ENCODE measurements at places on chromosomes 6 and 20. TPM values are rescaled to one million over a fixed set of nuclear protein-coding genes. Genes with fewer than 3 reads are reported as not detected.

Gene GRM4
- not detected for polyA plus RNA-seq

Gene PLAGL2
- 2.3 TPM for polyA plus RNA-seq

Gene RFX6
- polyA plus RNA-seq = not detected

Gene DDX43
- polyA plus RNA-seq = 1.5 TPM

Gene GCNT2
- 1.3 TPM for polyA plus RNA-seq

Gene EFCAB8
- not detected for polyA plus RNA-seq

Gene SOBP
- polyA plus RNA-seq = 2.7 TPM

Gene NRSN1
- not detected for polyA plus RNA-seq

Gene TXNDC5
- 329 TPM for polyA plus RNA-seq

Gene SLC35D3
- not detected for polyA plus RNA-seq

Gene ADA
- 21.9 TPM for polyA plus RNA-seq
